ENCODE measurements at places on chromosomes 12 and 14. TPM values are rescaled to one million over a fixed set of nuclear protein-coding genes. Genes with fewer than 3 reads are reported as not detected.

GRCh38 chr12:52448228-52448627 is 3.7 kb downstream of the KRT6B start:
- DNase-seq, result no peak

- DNase-seq, result no peak
Measured at GRCh38 chr14:67186172-67186768, 3.0 kb upstream of the GARIN2 start.

- DNase-seq, result no peak
Measured at GRCh38 chr12:15982471-15982870, 71.3 kb downstream of the DERA start.

- DNase-seq, result no peak
Measured at GRCh38 chr12:104490850-104491249, 34.1 kb downstream of the CHST11 start.

- DNase-seq, result no peak
Measured at GRCh38 chr12:45278447-45278846, 62.6 kb downstream of the ANO6 start.

DNA sequence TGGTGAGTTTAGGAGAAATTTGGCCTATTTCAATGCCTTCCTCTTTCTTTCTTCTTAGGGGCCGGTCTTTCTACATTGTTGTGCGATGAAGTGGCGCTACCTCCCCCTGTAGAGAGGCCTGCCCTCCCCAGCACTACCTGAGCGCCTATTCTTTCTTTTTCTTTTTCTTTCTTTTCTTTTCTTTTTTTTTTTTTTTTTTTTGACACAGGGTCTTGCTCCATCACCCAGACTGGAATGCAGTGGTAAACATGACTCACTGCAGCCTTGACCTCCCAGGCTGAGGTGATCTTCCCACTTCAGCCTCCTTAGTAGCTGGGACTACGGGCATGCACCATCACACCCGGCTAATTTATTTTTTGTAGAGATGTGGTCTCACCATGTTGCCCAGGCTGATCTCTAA is 136.1 kb upstream of the MAX start:
- no peak for DNase-seq

DNA sequence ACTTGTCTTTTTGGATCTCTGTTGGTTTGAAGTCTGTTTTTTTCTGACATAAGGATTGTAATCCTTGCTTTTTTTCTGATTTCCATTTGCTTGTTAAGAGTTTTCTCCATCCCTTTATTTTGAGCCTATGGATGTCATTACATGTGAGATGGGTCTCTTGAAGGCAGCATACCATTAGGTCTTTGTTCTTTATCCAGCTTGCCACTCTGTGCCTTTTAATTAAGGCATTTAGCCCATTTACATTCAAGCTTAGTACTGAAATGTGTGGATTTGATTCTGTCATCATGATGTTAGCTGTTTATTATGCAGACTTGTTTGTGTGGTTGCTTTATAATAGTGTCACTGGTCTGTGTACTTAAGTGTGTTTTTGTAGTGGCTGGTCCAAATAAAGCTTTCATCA is 100.0 kb downstream of the CCDC91 start:
- no peak for DNase-seq

- DNase-seq, result no peak
Measured at GRCh38 chr14:43981135-43981768, 525.8 kb downstream of the FSCB start.

GRCh38 chr12:51122844-51123243 is 39.4 kb upstream of the CSRNP2 start:
- no peak for DNase-seq

DNA sequence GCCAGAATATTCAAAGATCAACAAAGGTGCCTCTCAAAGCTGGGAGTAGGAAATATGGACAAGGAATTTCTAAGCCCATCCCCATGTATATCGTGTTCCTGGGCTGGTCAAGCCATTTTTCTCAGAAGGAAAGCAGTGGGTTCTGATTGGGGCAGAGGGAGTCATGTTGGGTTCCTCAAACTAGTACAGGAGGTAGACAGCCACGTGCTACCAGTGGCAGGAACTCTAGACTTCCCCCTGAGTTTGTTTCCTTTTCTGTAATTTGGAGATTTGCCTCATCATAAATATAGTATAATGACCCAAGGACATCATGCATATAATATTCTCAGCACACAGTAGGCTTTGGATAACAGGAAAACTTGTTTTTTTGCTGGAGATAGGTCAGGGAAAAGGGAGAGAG is 16.4 kb upstream of the PLEKHH1 start:
- DNase-seq, result no peak

DNA sequence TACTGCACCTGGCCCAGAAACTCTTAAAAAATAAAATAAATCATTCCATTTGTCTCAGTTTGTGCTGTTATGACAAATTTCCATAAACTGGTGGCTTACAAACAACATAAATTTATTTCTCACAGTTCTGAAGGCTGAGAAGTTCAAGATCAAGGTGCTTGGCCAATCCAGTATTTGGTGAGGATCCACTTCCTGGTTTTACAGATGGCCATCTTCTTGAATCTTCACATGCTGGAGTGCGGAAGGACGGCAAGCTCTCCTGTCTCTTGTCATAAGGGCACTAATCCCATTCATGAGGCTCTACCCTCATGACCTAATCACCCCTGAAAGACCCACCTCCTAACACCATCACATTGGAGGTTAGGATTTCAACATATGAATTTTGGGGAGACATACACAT is 29.9 kb upstream of the MYBPC1 start:
- no peak for DNase-seq

DNA sequence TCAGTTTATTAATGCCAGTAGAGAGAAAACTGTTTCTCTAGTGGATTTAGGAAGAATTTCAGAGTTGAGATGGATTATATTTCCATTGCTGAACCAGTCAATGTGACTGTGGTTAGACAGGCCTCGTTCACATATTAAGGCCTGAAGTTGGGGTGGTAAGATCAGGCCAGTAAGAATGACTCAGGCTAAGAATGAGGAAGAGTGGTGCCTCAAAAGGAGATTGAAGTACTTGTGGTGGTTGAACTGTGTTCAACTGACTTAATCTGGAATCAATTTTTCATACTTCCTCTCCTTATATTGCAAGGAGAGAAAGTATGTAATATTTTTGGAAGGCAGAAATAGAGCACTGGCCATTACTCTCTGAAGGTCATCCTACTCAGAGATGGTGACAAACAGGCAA is 37.8 kb upstream of the ATF7IP start:
- no peak for DNase-seq

DNA sequence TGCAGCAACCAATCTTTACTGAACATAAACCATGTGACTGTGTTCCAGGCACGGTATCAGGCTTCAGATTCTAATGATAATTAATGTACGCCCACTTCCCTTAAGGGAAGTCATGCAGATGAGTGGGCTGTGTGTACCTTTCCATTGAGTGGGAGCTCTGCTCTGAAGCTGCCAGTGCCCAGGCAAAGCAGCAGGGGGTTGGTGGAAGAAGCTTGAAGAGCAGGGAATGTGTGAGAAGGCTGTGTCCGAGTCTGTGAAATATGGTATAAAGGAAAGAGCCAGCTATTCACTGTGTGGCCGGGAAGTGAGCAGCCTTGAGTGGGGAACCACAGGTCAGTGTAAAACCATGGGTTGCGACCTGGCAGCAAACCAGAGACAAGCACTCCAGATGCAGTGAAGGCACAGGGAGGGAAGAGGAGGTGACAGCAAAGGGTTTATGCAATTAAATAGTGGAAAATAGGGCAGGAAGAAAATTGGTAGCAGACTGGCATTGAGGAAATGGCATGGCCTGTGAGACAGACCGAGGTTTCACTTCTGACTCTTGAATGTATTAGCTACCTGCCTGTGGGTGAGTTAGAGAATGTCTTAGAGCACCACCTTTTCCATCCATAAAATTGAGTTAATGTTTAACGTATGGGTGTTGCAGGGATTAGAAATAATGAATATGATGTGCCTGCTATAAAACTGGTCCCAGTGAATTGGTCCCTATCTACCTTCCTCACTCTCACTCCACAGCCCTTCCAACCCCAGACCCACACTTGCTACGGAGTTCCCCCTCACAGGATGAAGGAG is 116.4 kb downstream of the NTF3 start:
- no peak for DNase-seq

DNA sequence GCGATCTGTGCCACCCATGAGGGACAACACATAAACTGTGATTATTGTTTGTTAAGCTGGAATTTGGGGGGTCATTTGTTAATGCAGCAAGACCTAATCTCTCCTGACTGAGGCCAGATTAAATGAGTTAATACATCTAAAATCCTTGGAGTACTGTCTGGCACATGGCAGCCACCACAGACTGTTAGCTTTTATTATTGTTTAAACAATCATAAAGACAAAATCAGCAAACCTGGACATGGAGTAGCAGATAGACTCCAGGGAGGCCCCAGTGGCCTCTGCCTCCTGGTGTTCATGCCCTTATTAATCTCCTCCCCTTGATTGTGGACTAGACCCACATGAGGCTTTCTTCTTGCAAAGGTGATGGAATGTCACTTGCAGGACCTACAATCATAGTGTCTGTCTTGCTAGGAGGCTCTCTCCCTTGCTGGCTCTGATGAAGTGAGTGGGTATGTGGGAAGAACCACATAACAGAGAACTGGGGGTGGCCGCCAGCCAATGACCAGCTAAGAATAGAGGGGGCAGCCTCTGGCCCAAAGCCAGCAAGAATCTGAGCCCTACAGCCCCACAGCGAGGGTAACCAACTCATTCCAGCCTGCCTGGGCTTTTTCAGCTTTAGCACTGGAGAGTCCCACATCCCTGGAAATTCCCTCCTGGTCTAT is 142.0 kb downstream of the SCARB1 start:
- DNase-seq, result no peak

DNA sequence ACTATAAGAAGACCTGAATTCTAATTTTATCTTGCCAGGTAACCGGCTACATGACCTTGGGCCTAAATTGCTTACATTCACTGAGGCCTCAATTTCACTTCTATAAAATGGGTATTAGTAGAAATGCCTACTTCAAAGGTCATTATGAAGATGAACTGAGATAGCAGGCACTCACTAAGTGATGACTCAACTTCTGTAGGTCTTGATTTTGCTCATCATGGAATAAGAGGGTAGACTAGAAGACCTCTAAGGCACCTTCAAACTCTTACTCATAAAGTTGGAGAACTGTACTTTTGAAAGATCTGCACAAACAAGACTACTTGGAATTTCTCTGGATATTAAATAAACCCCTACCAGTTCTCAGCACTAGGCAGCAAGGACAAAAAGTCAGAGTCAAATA is 39.3 kb upstream of the FRMD6 start:
- DNase-seq, result no peak

GRCh38 chr12:27561535-27562350 is 37.7 kb downstream of the PPFIBP1 start:
- no peak for DNase-seq

GRCh38 chr12:2023365-2023764 is 19.1 kb upstream of the DCP1B start:
- DNase-seq, result no peak

DNA sequence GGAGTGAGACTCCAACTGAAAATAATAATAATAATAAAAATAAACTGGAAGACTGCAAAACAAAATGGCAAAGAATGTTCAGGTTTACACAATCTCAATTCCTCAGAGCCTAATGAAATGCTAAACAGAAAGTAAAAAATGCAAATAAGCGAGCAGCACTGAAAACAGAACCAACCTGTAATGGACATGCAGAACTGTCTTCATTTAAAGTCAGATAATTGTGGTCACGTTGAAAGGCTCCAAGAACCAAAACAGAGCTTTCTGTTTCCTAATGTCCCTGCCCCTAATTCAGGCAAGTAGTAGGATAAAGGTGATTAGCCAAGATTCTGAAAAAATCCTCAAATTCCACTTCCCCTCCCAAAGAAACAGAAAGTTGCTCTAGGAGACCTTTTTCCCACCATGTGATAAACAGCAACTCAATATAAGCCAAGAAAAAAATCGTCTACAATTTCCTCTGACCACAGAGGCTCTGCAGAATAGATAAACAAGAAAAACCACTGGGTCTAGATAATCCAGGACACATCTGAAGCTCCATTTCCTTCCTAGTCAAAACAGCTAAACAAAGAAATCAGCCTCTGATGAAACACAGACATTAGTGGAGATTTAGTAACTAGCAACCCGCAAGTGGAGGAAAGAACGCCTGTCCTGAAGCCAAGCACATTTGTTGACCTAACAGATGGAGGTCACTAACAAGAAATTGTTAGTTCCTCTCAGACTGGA is 3.0 kb downstream of the MIS18BP1 start:
- no peak for DNase-seq

DNA sequence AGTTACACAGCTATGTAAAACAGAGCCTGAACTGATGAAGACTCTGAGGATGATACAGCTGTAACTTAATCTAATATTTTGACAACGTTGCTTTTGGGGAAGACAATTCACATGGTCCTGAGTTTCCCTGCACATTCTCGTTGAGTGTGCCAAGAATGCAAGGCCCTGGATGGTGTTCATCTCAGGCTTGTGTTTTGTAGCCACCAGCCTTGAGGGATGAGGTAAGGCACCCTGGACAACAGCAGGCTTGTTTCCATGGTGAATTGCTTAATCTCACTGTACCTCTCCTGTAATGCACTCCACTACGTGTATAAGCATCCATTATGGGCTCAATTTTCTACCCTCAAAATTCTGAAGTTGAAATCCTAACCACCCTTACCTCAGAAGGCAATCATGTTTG is 2.1 kb downstream of the CATSPERB start:
- DNase-seq, result no peak

DNA sequence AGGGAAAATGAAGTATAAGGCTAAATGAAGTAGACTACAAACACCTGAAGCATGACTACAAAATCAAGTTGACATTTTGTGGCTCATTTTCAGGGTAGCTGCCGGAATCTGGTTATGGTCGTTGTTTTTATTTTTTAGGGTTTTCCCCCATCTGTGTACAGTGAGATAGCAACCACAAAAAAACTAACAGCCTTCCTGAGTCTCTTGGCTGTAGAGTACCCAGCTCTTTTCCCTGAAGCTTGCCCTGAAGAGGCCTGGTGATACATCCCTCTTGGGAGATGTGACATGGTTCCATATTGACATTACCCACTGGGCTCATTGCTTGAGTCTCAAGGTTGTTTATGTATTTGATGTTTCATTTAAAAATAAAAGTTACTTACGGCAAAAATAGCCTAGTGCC is 424.0 kb downstream of the ZFP36L1 start:
- no peak for DNase-seq

GRCh38 chr14:104876251-104876699 is 11.2 kb downstream of the CEP170B start:
- no peak for DNase-seq

- DNase-seq, result peak; percentile 89
Measured at GRCh38 chr14:24036169-24036962, 15.4 kb upstream of the CARMIL3 start.

GRCh38 chr14:52014601-52015267 is 25.4 kb downstream of the RTRAF start:
- peak; percentile 65 for DNase-seq

Gene OR10A7
- not detected for total RNA-seq

Gene KLRK1
- 0.36 TPM for total RNA-seq

Gene GALNT8
- 1.5 TPM for total RNA-seq

Gene DDX11
- total RNA-seq, result 5.1 TPM

Gene MPHOSPH9
- total RNA-seq, result 23.9 TPM

Gene KRT78
- not detected for total RNA-seq

Gene P3H3
- total RNA-seq, result 17.5 TPM

Gene TOMM20L
- total RNA-seq, result not detected

Gene NEMP1
- 3.3 TPM for total RNA-seq

Gene PROX2
- not detected for total RNA-seq

Gene DHRS2
- not detected for total RNA-seq

Gene DDIT3
- total RNA-seq, result 20.4 TPM

Data from left ventricle myocardium inferior (tissue), 1 donor.